Amniotic epithelial cell (primary cell): ENCODE measurements at places on chromosomes 1 and 21.

DNA sequence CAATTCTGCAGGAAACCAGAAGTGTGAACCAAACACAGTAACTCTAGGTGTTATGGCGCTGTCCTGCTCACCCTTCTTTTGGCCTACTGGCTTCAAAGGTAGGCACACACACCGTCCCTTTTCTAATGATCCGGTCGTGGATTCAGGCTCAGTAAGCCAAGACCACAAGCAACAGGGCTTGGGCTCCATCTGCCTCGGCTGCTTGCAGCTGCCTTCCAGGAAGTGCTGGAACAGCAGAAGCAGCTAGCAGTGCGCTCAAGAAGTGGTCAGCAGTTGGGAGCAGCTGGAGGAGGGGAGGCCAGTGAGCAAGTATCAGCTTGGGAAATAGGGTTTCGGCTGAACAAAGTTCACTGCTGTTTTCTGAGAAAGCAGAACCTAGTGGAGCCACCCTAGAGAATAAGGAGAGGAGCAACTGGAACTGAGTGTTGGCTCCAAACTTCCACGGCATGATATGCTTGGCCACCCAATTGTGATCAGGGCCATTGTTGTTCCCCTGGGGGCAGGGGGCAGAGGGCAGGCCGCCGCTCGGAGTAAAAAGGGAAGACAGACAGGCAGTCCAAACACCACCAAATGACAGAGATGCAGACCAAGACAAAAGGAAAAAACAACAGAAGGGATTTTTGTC lies 173.4 kb downstream of the TOMM20 start:
- peak; percentile 45 for DNase-seq

- no peak for DNase-seq
These were observed 70.7 kb downstream of the SCMH1 start for GRCh38 chr1:41171266-41171874.

GRCh38 chr1:63600248-63600647 lies 7.0 kb downstream of the PGM1 start:
- DNase-seq, result no peak

GRCh38 chr21:28160378-28160777 lies 832.3 kb downstream of the LTN1 start:
- peak; percentile 94 for DNase-seq

- DNase-seq, result no peak
These were observed 71.6 kb downstream of the SGIP1 start for GRCh38 chr1:66605419-66605997.
